ENCODE measurements at places on chromosomes 12 and 14.

GRCh38 chr12:52603314-52603713, 2.1 kb upstream of the KRT72 start:
- no peak for DNase-seq

GRCh38 chr14:67112344-67112743, 76.9 kb upstream of the GARIN2 start:
- no peak for DNase-seq

DNA sequence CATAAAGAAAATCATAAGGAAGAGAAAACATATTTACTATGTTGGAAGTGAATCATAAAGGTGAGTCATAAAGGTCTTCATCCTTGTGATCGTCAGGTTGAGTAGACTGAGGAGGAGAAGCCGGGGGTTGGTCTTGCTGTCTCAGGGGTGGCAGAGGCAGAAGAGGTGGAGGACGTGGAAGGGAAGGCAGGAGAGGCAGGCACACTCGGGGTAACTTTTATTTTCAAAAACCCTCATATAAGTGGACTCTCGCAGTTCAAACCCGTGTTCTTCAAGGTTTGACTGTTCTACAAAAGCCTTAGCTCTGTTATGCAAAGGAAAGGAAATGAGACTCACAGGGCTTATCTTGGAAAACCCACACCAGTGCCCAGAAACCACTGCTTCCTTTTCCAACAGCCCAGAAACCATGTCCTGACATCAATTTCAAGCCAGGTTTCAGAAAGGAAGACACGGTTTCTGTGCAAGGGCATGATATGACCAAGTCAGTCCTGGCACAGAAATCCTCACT, 14.0 kb downstream of the SMCO2 start:
- no peak for DNase-seq

DNA sequence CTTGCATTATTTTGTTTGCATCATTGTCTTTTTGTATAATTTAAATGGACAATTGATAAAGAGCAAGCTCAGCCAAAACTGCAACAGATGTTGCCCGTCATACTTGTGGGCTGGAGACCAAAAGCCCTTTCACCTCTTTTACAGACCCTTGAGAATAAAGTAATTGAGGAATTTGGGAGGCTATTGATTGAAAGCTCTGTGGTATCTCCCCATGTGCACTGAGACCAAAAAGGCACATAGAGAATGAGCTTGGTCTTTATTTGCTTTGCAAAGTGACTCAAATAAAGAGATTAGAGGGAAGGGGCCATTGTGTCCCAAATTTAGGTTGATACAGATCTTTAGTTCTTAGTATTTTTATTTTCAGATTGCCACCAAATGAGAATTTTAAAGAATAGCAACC, 617.6 kb downstream of the TRHDE start:
- DNase-seq, result no peak

- DNase-seq, result no peak
These were observed 84.9 kb downstream of the SRGAP1 start for GRCh38 chr12:63929426-63929825.

DNA sequence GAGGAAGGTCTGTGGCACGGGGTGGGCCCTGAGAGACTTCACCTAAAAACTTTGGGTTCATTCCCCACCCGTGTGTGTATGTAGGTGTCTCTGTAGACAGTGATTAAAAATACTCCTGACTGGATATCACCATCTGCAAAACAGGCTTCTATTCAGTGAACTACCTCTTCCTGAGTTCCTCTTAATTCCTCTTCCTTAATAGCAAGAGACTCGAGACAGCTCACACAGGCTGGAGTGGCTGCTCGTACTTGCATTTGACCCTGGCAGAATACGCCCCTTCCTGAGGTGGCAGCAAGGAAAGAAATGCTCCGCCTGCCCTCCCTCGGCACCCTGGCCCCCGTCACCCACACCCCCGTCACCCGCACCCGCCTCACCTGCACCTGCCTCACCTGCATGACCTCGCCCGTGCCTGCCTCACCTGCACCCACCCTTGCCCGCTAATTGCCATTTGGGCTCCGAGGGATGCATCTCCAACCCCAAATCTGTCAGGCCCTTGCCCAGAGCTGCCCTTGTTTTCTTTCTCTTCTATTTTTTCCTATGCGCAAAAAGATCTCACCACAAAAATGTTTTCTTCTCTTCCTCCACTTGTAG, 90.0 kb downstream of the FBXL14 start:
- DNase-seq, result no peak

- no peak for DNase-seq
These were observed 249.9 kb downstream of the ALX1 start for GRCh38 chr12:85529896-85530295.

DNA sequence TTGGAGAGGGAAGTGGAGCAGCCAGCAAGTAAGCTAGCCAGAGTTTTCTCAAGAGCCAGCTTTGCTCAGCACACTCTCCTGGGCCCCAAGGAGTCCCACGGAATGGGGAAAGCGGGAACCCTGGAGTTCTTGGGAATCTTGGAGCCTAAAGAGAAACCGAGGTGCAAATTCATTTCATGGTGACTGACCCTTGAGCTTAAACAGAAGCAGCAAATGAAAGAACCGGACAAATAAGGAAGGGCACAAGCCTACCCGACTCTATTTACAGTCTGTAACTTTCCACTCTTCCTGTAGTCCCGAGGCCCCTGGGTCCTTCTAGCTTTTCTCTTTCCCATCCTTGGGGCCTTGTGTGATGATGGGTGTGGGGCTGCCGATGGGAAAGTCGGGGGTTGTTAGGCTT, 18.1 kb upstream of the TIGAR start:
- no peak for DNase-seq

DNA sequence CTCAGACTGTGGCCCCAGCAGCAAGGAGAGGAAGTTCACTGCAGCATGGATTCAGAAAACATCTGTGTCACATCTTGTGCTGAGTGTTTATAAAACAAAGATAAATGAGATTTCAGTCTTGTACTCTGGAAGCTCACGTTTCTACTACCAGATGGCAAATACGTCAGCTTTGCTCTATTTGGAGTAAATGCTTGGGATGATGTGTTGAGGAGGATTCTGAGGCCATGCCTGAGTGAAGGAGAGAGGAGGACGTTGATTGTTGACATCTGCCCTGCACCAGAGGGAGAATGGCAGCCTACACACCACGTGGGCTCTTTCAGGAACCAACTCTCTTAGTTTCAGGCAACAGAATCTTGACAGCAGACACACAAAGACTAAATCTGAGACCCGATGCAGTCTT, 188.9 kb downstream of the TMEM132C start:
- no peak for DNase-seq

- DNase-seq, result no peak
These were observed 195.1 kb downstream of the IPO8 start for GRCh38 chr12:30500532-30500931.

DNA sequence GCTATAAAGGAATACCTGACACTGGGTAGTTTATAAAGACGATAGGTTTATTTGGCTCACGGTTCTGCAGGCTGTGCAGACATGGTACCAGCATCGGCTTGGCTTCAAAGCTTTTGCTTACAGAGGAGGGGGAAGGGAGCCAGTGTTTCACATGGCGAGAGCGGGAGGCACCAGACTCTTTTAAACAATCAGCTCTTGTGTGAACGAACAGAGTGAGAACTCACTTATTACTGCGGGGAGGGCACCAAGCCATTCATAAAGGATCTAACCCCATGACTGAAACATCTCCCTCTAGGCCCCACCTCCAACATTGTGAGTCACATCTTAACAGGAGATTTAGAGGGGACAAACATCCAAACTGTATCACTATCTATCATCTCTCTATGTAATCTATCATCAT, 227.4 kb downstream of the TMEM132D start:
- no peak for DNase-seq

DNA sequence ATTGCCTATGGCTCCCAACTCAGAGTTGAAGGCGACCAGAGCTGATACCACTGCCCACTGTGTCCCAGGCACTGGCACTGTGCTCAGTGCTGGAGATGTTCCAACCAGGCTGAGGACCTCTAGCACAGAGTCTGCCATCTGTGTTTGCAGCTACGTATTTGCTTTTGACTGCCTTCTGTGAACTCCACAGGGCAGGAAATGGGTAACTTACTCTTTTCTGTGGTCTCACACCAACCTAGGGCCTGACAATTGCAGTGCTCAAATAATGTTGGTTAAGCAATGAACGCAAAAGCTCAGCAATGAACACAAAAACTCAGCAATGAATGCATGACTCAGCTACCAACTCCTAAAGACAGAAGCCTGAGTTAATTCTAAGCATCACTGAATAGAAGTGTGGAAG, 202.8 kb downstream of the NUAK1 start:
- DNase-seq, result no peak

GRCh38 chr14:54673193-54674045, 106.5 kb downstream of the SAMD4A start:
- no peak for DNase-seq

- DNase-seq, result no peak
These were observed 240.0 kb upstream of the FOXN3 start for GRCh38 chr14:89657014-89657413.

DNA sequence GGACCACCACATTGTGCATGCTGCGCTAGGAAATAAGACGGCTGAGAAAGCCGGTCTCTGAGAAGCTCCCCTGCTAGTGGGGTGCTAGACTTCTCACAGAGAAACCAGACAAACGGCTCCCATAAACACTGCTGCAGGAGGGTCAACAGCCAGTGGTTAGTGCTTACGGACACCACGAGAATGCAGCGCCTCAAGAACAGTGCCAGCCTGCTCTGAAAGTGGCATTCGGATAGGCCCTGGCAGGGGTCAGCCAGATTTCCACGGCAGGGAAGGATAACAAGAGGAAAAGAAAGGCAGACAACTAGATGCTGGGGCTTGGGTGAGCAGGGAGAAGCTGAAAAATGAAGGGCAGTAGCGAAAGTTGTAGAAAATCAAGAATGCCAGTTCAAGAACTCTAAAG, 26.4 kb downstream of the PPTC7 start:
- DNase-seq, result no peak

- DNase-seq, result peak; percentile 3
These were observed 122.0 kb upstream of the SEL1L start for GRCh38 chr14:81655423-81656314.

- peak; percentile 6 for DNase-seq
These were observed 483.0 kb upstream of the CCDC196 start for GRCh38 chr14:66003082-66003730.

DNA sequence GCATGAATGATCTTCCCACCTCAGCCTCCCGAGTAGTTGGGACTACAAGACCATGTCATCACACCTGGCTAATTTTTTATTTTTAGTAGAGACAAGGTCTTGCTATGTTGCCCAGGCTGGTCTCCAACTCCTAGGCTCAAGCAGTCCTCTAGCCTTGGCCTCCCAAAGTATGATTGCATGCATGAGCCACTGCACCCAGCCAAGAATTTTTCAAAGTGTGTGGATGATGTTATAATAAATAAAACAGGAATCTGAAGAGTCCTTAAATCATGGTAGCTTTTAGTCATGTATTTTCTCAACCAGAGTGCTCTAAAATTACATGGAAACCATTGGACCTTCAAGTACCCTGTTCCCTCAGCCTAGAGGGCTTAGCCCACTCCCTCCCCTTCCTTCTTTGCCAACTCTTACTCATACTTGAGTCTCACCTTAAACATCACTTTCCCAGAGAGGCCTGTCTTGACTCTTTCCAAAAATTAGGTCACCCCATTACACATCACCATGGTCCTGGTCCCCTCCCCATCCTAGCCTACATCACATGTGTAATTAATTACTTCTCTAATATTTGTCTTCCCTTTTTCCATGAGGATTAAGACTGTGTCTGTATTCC, 52.2 kb upstream of the BICDL1 start:
- DNase-seq, result no peak

GRCh38 chr14:94100847-94101246, 9.7 kb upstream of the IFI27 start:
- peak; percentile 55 for DNase-seq

GRCh38 chr12:66555113-66555512, 123.8 kb downstream of the GRIP1 start:
- no peak for DNase-seq

DNA sequence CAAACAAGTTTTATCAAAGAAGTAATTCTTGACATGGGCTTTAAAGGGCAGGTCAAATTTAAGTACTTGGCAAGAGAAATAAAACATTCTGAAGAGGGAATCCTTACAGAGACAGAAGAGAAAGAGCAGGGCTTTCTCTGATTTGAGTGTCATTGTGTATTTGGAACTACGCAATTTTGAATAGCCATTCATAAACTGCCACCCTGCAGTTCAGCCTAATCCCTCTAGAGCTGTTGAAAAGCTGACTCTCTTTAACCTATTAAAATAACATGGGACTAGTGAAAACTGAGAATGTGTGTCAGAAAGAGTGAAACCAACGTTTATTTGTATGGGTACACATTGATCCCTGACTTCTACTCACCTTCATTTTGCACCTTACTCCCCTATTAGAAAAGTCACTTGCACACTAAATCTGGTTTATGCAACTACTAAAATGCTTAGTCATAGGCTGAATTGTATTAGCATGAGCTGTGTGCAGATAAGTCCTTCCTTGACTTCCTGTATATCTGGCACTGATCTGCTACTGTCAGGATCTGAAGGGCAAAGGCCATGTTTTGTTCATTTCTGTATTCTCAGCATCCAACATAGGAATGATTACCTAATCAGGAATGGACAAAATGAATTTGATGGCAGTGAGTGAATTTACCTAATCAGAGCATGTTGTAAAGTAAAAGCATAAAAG, 458.9 kb downstream of the NOVA1 start:
- DNase-seq, result no peak

DNA sequence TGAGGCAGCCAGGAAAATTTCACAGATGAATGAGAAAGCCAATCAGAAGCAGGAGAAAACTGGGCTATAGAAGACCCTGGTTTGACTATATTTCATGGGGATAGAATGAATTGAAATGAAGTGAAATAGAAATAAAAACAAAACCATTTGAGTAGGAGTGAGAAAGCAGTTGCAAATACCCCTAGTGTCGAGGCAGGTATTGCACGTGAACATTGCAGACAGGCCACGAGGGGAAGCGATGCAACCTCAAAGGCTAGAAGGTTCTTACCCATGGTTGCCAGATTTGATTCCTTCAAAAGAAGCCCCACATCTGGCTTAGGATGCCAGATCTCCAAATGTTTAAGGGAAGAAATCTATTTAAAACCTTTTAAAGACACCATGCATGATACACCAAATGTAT, 648.9 kb downstream of the VRK1 start:
- no peak for DNase-seq

DNA sequence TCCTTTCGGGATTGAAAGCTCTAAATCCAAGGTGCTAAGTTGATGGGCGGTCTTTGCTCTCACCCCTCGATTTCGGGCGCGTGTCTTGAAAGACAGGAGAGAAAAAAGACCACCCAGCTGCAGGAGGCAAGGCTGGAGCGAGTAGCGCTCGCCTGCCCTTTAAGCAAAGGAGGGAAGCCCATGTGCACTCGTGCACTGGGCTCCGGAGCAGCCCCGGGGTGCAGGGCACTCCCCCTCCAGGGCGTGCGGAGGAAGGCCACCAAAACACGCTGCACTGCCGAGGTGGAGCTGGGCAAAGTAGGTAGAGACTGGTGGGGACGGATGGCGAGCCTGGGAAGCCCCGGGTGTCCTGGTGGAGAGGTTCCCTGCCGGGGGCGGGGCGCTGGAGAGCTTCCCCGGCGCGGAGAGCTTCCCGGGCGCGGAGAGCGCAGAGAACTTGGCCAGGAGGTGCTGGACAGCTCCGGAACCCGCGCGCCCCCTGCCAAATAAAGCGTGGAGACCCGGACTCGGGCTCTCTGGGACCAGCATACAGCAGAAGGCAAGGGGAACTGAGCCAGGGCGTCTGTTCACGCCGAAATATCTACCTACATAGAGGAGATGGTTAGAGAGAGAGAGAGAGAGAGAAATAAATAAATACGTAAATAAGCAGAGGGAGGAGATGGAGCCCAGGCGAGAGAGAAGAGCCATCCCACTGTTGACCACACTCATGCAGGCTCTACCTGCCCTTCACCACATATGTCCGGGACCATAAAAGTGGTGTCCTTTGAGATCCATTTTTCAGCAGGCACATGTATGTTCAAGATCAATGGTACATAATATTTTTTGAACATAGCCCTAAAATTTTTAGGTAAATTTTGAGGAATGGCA, 662 bp upstream of the NELL2 start:
- DNase-seq, result peak; percentile 98
